ENCODE measurements at places on chromosomes 4 and X.

- DNase-seq: no peak
These were observed 154.9 kb downstream of the FRMPD4 start for GRCh38 chrX:12292996-12293765.

- DNase-seq: no peak
These were observed 24.6 kb upstream of the SORCS2 start for GRCh38 chr4:7167706-7168105.

GRCh38 chr4:157818946-157819692, 353.7 kb downstream of the GASK1B start:
- DNase-seq: no peak

DNA sequence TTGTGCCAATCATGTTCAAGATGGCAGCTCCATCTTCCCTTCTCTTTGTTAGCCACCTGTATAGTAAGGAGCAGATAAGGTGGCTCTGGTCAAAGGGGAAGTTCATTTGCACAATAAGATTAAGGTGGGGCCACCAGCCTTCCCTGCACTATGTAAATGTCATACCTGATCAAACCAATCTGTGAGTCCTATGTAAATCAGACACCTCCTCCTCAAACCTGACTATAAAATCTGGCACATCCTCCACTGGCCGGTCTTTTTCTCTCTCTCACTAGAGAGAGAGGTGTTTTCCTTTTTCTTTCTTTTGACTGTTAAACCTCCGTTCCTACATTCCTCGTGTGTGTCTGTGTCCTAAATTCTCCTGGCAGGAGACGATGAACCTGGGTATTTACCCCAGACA, 572.5 kb upstream of the AADAT start:
- no peak for DNase-seq

DNA sequence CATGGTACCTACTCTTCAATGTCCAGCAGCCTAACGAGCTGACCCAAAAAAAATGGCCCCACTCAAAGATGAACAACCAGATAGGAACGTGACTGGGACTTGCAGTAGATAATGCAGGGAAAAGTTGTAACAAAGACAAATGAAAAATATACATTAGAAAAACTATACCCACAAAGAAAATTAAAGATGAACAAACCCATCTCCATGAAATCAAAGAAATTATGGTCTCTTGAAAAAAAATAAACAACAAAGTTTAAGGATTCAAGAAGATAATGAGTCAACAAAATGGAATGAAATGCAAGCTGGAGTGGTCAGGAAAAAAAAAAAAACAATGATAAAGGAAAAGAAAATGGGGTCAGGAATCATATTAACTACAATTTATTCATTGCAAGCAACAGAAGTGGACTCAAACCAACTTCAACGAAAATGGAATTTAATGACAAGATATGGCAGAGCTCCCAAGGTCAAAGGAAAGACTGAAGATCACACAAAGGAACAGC, 309.8 kb upstream of the GALNT7 start:
- DNase-seq: no peak

DNA sequence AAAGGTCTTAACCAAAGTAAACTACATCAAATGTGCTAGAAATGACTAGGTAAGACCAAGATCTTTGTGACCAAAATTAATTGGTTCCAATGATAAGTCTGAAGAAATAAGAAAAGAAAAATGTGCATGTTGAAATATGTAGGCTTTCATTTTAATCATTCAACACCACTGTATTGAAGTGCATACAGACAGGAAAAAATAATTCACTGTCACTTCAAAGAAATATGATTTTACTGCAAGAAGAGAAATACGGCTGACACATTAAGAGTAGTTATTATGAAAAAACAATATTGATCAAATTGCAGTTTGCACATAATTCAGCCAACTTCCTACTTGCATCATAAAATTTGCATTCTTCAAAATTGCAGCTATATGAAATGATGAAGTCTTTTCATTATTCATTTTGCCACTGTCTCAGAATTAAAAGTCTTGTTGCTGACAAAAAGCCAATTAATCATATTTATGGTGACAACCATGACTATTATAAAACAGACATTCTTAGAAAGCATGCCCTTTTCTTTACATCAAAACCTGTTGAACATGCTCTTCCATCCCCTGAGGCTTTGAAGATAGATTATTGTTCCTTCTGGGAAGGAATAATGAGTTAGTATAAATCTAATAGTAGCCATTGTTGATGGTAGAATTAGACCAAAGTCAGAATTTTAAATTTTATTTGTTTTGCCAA, 405.9 kb upstream of the MAD2L1 start:
- no peak for DNase-seq

DNA sequence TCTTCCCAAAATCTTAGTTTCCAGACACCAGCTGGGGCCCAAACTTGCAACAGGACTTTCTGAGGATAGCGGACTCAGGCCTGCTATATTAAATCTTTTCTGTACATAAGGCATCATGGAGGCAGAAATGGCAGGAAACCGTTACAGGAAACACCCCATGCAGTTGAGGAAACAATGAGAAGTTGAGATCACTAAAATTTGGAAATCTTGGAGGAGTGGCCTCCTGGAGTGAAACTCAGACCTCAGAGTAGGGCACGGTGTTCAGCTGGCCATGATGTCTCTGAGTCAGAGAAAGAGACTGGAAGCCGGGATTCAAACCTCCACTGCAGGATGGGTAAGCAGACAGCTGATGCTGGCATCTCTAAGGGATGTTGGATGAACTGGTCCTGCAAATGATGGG, 372.6 kb upstream of the CTSO start:
- no peak for DNase-seq

DNA sequence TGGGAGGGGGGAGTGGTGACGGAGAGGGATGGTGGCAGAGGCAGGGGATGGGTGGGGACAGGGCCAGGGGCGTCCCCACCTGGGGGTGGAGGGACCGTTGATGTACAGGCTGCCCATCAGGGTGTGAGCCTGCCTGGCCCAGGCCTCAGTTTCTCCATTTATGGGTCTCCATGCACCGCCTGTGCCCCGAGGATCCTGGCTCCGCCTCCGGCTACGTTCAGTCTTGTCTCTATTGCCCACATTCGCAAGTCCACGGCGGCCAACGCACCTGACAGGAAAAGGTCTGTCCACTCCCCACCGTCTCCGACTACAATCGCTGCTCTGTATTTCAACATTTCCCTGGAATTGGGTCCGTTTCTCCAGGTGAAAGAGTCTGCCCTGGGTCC, 96.3 kb upstream of the NKX1-1 start:
- no peak for DNase-seq

- no peak for DNase-seq
These were observed 104.1 kb downstream of the FIP1L1 start for GRCh38 chr4:53481586-53481985.

DNA sequence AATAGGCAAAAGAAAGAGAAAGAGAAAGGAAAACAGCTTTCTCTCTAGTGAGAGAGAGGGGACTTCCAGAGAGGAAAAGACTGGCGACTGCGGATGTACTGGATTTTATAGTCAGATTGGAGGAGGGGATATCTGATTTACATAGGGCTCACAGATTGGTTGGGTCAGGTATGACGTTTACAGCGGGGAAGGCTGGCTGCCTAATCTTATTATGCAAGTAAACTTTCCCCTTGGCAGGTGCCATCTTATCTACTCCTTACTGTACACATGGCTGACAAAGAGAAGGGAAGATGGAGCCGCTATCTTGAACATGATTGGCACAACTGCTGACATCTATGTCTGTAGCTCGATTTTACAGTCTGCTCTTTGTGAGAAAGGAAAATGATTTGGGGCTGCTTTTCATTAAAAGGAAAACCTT, 25.4 kb downstream of the RBPJ start:
- no peak for DNase-seq

DNA sequence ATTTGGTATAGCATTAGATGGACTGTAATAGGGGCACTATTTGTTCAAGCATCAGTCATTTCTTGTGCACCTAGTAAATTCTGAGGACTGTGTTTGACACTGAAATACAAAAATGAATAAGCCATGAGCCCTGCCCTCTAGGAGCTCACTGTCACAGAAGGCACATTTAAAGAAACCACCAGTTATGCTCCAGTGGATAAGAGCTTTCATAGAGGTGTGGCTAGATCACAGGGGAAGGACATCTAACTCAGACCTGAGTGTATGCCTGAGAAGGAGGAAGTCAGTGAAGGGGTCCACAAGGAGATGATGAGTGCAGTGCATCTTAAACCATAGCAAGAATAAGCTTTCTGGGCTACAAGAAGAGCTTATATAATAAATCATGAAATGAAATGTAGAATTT, 40.1 kb downstream of the BTC start:
- no peak for DNase-seq

DNA sequence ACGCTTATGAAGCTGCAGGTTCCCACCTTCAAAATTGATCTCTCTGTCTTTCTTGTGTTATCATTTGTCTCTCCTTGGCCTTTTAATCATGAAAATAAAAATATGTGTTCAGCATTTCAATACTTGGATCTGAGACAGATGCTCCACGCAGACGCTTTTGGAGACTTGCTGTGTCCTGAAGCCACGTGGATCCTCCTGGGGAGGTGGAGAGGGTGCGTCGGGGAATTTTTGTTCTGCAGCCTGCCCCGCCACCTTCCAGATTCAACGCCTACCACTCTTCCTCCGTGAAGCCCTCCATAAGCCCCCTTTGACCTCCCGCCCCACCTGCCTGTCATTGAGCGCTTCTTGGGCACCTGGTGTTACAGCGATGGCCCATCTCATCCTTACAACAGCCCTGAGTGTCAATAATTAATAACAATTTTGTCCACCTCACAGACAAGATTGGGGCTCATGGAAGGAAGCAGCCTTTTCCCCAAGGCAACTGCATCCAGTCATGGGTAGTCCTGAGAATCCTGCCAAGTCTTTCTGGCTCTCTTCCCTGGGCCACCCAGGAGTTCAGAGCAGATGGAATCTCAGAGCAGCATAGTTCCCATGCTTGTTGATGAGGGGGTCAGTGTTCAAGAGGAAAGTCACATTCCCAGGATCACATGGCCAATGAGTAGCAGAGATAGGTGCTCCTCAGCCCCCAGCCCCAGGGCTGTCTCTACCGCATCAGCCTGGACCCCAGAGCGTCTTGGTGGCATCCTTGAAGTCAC, 172.6 kb upstream of the PSAPL1 start:
- DNase-seq: no peak

DNA sequence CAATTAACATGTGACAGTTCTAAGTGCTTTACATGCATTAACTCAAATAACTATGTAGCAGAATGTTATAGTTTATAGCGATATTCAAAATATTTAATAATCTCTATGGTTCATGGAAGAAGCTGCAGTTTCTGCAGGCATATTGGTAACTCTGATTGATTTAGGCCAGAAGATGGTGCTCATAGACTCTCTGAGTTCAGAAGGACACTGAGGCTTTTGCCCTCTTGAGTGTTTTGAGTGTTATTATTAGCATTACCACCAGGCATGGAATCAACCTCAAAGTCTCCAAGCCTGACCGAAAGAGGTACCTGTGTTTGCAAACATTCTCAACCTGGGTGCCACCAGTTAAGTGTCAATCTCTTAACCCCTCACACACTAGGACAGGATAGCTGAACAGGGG, 792.3 kb upstream of the PCDH7 start:
- DNase-seq: no peak

DNA sequence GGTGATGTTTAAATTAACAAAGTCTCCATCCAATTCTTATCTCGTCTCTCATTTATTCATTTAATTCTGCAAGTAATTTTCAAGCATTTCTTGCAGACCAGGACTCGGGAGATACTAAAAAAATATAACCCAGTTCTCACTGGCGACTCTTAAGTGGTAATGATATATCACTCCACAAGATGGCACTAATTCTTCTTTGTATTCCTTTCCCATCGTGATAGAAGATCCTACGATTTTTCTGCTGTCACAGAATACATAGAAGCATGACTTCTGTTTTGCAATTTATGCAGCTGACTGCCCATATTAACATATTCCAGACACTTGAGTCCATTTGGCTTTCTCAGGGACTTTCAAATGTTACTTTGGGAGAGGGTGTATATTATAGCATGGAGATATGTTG, 64.0 kb upstream of the FGF13 start:
- DNase-seq: no peak

GRCh38 chr4:86940920-86941460, 6.2 kb downstream of the AFF1 start:
- no peak for DNase-seq

GRCh38 chrX:106780664-106781377, 21.7 kb upstream of the TBC1D8B start:
- no peak for DNase-seq

- no peak for DNase-seq
These were observed 80.0 kb downstream of the ARSJ start for GRCh38 chr4:113899271-113900070.

DNA sequence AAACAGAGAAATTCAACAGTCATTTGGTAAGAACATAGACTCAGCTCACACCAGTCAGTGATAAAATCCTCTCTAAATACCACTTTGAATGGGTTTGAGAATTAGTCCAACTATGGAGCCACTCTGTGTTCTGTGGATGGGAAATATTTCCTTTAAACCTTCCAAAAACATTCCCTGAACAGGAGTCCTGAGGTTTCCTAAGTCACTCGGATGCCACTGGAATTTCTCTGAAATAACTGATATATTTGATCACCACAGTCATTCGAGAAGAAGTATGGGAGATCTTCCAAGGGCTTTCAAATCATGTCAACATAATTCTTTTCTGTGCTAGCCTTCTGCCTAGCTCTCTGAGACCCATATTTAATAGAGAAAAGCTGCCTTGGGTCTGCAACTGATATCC, 958.6 kb downstream of the STIM2 start:
- no peak for DNase-seq

- DNase-seq: no peak
These were observed 69.2 kb upstream of the GRID2 start for GRCh38 chr4:92234393-92235176.

DNA sequence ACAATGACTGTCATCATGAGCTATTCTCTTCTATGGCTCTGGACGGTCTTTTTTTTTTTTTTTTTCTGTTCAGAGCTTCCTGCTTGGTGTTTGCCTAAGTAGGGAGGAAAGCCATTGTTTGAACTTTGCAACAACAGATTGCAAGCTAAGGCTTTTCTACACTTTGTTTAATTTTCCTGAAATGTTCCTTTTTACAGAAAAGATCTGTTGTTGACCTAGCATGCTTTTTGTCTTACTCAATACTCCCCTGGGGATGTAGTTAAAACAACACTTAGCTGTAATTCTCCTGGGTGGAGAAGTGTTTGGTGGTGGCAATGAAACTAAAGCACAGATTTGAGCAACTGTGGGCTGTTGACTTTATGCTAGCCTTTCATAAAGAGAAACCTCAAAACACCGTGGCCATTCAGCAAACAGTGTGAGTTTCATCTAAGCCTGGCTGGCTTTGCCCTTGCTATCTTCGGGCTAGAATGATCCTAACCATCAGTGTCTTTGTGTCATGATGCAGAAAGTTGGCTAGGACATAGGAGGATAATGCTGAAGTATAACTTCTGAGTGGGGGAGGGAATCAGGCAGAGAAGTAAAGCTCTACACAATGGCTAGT, 110.5 kb downstream of the ANXA3 start:
- DNase-seq: no peak

All from head of caudate nucleus (tissue), 42 donors.